Pancreas (tissue), 10 donors: ENCODE measurements at places on chromosomes 7 and 10. TPM values are rescaled to one million over a fixed set of nuclear protein-coding genes. Genes with fewer than 3 reads are reported as not detected.

LRRN3 gene
- 1.0 TPM for polyA plus RNA-seq

GRCh38 chr10:22319547-22319979 is 1.3 kb upstream of the BMI1 start:
- no peak for DNase-seq

DNA sequence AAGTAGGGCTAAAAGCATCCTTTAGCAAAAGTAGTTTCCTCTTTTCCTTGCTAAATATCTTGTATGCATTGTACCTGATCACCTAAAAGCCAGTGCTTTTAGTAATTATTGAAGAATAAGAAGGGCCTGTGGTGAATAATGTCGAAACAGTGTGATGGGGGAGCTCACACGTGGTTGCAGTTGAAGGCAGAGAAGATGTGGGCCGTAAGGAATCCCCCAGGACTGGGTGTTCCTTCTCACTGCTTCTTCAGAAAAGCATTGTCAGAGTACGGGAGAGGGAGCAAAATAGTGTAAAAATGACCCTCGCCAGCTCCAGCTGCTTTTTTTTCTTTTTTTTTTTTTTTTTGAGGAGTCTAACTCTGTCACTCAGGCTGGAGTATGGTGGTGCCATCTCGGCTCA is 201.1 kb downstream of the NSUN6 start:
- DNase-seq: no peak

DNA sequence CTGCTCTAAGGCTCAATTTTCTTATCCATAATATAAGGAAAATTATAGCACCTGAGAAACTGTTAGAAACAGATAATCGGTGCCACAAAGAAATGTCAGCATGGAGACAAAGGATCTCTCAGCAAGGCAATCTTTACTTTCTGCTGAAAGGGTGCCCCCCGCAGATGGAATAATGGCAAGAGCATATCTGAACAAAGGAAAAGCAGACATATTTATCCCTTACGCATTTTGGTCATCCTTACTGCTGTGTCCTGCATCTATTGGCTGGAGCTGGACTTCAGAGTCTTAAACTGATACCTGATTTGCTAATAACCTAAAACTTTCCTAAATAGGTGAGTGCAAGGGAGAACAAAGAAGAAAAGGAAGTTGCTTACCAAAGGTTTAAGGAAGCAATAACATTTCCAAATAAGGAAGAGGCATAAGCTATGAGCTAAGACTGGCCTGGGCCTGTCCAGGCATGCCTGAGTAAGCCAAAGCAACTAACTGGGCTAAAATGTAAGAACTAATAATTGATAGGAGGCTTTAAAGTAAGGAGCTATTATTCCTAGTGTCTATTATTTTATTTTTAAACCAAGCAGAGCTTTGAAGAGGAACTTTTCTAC is 39.6 kb upstream of the ELMO1 start:
- no peak for DNase-seq

DNA sequence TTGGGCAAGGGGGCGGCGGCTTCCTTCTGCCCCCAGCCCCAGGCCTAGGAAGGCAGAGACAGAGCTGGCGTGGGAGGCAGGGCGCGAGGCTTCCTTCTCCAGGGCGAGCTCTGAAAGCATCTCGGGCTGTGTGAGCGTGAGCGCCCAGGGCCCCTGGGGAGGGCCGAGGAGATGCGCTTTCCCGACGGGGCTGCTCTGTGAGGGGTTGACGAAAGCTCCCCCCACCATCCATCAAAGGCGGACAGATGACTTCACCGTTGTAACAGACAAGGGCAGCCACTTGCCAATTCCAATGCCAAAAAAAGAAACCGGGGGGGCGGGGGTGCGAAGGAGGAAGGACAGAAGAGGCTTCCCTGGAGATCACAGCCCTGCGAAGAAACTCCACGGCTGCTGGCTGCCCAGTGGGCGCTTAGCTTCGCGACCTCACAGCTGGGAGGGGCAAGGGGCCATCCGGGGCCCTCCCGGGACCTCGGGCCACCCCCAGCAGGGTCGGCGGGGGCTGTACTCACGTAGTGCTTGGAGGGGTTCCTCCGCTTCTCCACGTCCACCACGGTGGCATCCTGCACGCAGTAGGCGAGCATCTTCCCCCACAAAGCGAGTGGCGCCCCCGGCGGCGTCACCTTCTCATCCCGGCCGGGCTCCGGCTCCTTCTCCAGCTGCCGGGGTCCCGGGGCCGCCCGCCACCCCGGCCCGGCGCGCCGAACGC is 537 bp downstream of the SH3PXD2A start:
- peak; percentile 79 for DNase-seq

DNA sequence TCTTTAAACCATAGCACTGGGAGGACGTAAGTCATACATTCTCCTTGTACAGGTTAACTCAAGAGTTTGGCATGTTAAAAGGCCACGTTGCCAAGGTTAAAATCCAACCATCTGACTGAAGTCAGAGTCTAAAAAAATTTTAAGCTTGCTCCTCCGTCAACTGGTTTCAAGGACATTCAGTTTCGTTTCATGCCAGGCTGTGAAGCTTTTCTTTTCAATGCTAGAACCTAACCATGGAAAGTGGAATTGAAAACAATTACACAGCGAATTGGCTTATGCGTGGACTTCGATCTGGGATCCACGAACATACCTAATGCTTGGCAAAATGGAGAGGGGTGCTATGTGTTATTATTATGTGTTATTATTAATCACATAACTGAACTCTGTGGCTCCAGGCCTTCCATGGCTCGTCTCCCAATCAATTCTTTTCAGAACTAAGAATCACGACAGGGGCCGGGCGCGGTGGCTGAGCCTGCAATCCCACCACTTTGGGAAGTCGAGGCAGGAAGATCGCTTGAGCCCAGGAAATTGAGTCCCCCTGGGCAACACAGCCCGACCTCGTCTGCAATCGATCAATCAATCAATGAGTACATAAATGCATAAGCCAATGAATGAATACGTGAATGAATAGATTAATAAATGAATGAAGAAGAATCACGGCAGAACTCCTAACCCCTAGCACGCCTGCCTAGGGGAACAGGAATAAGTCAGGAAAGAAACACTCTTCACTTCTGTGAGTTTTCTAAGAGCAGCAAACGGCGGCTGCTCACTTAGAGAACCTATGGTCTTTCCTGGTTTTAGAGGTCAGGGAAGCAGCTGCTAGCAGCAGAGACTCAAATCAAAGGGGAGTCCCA is 733 bp upstream of the ARL5B start:
- peak; percentile 65 for DNase-seq

CRHR2 gene
- 0.42 TPM for polyA plus RNA-seq

DNA sequence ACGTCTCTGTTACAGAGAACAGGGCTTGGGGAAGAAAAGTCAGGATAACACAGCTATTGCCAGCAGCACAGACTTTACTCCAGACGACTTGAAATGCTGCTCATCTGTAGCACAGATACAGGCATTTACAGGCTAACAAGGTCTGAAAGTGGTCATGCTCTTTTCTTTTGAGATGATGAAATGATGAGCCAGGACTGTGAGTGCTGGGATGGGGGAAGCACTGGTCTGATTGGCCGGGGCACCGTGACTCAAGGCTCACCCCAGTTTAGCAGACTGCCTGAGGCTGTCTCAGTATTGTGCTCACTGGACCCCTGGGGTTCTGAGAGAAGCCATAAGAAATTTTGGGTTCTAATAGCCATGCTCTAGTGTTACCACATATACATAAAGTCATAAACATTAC is 12.4 kb downstream of the SMKR1 start:
- DNase-seq: no peak

DNA sequence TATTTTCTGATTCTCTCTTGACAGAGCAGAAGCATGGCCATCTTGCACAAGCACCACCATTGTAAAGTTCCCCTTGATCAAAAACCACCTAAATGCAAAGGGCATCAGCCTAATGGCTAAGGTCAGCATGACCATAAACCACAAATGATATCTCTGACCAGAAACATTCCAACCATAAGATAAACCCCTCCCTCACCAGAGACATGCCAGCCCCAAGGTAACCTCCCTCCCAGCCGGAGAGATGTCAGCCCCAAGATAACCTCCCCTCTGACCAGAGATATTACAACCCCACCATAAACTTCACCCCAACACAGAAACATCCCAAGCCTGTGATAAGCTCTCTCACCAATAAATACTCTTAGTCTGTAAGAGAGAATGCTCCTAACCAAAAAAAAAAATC is 72.1 kb upstream of the CDK1 start:
- no peak for DNase-seq

DUSP5 gene
- 7.2 TPM for polyA plus RNA-seq

HOXA10 gene
- polyA plus RNA-seq: not detected
